ENCODE measurements at places on chromosomes 4 and X.

DNA sequence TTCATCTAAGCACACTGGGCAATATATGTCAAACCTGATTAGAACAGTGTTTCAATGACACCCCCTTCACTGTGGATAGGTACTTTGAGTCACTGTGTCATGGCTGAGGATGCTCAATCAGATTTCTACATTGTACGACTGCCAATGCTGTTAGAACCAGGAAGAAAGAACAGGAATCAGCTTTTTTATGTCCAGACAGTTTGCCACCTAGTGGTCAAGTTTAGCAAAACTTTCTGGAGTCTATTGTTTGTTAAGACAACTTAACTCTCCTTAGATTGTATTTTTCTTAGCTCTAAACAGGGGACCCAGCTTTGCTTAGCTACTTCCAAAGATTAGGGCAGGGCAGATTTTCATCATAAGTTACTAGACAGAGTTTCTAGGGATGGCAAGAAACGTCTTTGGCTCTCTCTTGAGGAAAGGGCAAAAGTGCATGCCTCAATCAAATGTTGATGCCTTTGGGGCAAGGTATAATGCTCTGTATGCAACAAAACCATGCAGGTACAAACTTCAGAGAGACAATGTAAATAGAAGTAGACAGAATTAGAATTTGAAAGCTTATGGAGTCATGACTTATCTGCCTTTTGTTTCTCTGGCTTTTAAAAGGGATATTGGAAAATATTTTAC lies 40.5 kb upstream of the BMP3 start:
- DNase-seq: no peak

DNA sequence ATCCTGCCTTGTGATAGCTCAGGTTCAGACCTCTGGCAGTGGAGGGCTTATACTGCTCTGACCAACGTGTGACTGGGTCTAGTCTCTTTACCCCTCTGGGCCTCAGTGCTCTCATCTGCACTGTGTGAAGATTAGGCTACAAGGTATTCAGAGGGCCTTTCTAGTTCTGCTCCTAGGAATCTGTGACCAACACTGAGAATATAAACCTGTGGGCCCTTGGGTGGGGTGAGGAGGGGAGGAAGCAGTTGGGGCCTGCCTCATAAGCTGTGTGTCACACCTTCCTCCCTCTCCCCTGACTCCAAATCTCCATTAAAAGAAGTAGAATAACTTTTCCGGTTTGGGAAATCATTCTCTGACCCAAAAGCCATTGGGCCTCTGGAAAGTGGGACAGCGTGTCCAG lies 66.3 kb upstream of the MSN start:
- DNase-seq: no peak

- no peak for DNase-seq
Measured at GRCh38 chr4:138773321-138773720, 242.3 kb upstream of the NOCT start.

GRCh38 chr4:45188501-45188900 lies 462.1 kb upstream of the GNPDA2 start:
- DNase-seq: no peak

DNA sequence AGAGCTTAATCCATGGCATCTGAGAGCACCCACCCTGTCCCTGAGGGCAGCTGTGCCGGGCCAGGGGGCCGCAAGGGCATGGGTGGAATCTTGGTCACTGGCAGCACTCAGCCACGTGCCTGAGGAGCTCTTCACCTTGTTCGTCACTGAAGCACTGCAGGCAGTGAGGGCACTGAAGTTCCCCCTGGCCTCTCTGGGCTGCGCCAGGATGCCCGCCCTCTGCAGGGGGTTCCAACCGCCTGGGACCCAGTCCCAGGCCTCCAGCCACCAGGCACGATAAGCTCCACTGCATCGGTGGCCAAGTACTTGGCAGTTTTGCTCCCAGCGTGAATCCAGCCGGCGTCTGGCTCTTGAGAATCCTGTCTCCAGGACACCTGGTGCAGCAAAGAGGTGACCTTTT lies 96.4 kb upstream of the MED14 start:
- DNase-seq: no peak

- no peak for DNase-seq
Measured at GRCh38 chr4:170868170-170868569, 778.4 kb upstream of the AADAT start.

GRCh38 chr4:186740822-186741221 lies 17.2 kb upstream of the FAT1 start:
- DNase-seq: no peak

GRCh38 chr4:53974561-53974960 lies 89.8 kb downstream of the CHIC2 start:
- no peak for DNase-seq

GRCh38 chr4:90120037-90120436 lies 7.2 kb upstream of the CCSER1 start:
- DNase-seq: no peak

DNA sequence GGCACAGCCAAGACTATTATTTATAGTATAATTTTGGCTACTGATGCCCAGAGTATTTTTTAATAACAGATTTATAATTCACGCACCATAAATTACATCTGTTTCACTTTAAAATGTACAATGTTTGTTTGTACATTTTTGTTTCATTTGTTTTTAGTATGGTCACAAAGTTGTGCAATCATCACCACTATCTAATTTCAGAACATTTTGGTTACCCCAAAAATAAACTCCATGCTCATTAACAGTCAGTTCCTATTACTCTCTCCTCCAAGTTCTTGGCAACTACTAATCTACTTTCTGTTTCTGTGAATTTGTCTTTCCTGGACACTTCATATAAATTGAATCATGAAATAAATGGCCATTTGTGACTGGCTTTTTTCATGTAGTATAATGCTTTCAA lies 176.7 kb downstream of the SH3BGRL start:
- no peak for DNase-seq

DNA sequence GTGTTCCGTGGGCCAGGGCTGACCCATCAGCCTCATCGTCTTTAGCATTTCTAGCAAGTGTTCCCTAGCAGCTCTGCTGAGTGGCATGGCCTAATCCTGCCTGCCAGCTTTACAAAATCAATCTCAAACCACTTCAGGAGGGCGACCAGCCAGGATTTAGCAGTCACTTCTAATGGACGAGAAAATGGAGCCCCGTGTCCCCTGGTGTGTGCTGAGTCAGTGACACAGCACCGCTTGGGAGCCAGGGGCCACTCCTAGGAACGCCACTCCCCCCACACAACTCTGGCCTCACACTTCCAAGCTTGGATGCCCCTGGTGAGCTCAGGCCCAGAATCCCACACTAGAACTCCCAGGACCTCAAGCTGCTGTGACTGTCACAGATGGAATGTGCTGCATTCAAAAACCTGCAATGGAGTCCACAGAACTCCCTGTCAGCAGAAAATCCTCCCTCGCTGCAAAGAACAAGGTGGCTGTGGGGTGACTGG lies 311.2 kb upstream of the GATB start:
- no peak for DNase-seq

DNA sequence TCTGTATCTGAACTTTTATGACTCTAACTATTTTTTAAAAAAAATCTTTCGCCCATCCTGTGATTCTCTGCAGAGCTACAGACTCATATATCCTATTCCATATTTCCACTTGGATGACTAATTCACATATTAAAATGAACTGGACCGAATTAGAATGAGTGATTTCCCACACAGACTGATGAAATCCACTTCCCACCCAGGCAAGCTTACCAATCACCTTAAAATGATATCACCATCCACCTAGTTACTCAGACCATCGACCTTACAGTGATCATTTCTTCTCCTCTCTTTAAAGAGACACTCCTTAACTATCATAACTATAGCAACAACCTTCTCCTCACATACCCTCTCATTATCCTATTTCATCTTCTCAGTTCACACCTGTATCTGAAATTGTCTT lies 34.1 kb upstream of the GUCY1B1 start:
- DNase-seq: no peak
